ENCODE measurements at places on chromosomes 3 and 15.

- no peak for DNase-seq
Measured at GRCh38 chr3:130946882-130947281, 53.0 kb downstream of the ATP2C1 start.

DNA sequence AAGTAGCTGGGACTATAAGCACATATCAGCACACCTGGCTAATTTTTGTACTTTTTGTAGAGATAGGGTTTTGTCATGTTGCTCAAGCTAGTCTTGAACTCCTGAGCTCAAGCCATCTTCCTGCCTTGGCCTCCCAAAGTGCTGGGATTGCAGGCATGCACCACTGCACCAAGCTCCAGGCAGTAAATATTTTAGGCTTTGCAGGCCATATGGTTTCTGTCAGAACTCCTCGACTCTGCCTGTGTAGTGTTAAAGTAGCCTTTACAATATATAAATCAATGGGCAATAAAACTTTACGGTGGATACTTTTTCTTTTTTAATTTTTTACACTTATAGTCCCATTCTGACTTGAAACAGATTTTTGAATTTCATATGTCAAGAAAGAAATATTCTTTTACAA, 41.6 kb downstream of the DAG1 start:
- DNase-seq: no peak

GRCh38 chr3:153901152-153901551, 220.0 kb upstream of the ARHGEF26 start:
- no peak for DNase-seq

GRCh38 chr3:189806171-189806951, 175.2 kb downstream of the TP63 start:
- DNase-seq: no peak

- no peak for DNase-seq
Measured at GRCh38 chr15:90286678-90287077, 21.2 kb downstream of the NGRN start.

GRCh38 chr3:167976516-167977361, 119.0 kb downstream of the GOLIM4 start:
- no peak for DNase-seq

- DNase-seq: no peak
Measured at GRCh38 chr3:6518709-6519345, 342.1 kb upstream of the GRM7 start.

DNA sequence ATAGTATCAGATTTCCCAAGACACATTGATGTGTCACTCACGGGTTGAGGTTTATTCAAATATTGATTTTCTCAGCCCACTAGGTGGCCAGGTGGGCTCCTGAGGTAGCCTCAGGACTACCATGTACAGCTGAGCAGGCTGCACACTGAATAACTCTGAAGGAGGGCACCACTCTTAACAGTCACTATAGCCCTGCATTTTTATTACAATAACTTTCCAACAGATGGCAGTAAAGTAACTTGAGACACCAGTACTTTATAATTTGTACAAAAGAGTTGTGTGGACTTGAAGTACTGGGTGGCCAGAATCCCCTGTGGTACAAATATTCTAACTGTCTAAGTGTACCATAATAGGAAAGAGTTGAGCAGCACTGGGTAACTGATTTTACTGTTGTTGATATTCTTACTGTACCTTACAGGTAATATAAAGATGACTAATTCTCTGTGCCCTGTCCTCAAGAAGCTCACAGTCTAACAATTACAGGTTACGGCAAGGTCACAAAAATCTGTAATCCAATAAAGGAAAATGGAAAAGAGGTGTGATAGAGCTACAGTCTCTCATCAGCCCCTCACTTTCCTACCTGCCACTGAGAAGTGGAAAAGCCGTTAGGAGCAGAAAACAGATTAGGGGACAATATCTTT, 76.0 kb downstream of the ETFA start:
- DNase-seq: no peak

DNA sequence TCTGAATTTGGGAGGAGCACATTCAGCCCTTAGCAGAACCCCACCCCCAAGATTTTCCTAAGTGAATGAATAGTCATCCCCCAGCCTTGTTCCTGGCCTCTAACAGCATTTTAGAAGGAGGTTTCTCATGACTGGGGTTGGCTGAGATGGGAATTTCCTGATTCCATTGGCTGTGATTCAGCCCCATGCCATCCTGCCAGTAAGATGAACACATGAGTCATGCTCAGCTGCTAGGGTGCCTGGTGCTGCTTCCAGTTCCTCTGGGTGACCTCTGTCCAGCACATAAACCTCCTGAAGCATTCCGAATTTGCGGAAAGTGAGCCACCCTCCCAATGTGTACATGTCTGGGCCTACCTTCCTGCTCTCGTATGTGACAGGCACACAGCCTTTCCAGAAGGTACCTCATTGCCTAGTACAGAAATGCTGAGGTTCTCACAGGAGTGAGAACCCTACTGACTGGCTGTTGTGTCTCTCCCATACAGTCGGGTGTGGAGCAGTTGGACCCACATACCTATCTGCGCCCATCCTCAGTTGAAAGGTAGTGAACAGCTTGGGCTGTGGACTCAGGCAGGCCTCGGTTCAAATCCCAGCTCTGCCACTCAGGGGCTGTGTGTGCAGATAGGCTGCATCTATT, 91.7 kb downstream of the APBA2 start:
- DNase-seq: no peak

DNA sequence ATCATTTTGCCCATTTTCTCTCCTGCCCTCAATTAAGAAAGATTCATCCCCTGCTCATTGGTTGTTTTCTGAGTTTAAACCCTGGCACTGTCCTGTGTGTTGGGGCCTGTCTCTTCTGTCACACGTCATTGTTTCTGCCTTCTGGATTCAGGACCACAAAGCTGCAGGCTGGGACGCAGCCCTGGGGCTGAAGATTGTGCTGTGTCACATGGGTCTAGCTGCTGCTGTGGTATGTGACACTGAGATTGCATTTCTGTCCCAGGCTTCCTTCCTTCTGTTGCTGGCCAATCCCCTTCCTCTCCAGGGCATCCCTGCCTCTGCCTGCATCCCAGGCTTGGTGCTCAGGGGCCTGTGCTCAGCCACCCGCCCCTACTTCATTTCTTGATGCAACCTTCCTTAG, 28.9 kb downstream of the INSYN1 start:
- no peak for DNase-seq

DNA sequence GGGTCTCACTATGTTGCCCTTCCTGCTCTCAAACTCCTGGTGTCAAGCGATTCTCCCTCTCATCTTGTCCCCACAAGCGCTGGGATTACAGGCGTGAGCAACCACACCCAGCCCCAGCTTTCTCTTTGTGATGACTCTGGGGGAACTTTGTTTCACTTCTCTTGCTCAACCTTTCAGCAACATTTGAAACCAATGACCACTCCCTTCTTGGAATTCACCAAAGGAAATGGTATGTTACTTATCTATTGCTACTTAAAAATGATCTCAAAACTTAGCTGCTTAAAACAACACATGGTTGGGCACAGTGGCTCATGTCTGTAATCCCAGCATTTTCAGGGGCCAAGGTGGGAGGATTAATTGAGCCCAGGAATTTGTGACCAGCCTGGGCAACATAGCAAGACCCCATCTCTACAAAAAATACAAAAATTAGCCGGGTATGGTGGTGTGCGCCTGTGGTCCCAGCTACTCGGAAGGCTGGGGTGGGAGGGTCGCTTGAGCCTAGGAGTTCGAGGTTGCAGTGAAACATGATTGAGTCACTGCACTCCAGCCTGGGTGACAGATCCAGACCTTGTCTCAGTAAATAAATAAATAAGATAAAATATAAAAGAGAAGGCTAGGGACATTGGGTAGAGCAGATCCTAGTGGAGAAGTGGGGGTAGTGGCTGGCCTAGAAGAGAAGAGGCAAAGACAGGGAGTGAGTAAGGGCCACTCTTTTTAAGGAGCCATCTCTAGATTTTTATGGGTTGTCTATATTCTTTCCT, 10.3 kb upstream of the COPG1 start:
- DNase-seq: no peak

- DNase-seq: no peak
Measured at GRCh38 chr3:193023218-193023617, 105.6 kb upstream of the MB21D2 start.

- DNase-seq: no peak
Measured at GRCh38 chr15:92733090-92733933, 77.7 kb upstream of the FAM174B start.

DNA sequence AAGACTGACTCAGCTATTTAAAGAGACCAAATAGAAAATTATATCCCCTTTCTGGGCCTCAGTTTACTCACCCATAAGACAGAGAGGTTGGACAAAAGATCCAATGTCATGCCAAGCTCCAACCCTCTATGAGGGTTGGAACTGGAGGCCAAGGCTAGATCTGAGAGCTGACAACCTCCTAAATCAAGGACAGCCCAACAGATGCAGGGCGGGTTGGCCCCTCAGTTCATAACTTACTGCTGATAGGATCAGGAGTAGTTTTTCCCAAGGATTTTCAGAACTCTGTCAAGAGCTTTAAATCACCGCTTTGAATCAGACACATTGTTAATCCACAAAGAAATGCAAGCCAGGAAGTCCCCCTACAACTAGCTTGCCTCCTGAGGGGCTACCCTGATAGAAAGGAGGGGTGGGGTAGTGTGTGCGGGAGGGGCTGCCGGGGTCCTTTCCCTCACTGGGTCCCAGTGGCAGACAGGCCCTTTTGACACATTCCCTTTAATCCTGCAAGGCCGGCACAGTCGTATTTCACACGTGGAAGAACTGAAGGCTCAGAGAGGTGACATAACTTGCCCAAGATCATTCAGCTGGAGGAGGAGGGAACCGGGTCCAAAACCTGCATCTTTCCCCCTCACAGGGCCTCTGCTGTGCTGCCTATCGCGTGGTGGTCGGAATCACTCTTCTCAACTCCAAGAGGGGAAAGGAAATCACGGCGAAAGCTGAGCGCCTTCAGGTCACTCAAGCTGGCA, 21.4 kb downstream of the BMF start:
- DNase-seq: no peak

DNA sequence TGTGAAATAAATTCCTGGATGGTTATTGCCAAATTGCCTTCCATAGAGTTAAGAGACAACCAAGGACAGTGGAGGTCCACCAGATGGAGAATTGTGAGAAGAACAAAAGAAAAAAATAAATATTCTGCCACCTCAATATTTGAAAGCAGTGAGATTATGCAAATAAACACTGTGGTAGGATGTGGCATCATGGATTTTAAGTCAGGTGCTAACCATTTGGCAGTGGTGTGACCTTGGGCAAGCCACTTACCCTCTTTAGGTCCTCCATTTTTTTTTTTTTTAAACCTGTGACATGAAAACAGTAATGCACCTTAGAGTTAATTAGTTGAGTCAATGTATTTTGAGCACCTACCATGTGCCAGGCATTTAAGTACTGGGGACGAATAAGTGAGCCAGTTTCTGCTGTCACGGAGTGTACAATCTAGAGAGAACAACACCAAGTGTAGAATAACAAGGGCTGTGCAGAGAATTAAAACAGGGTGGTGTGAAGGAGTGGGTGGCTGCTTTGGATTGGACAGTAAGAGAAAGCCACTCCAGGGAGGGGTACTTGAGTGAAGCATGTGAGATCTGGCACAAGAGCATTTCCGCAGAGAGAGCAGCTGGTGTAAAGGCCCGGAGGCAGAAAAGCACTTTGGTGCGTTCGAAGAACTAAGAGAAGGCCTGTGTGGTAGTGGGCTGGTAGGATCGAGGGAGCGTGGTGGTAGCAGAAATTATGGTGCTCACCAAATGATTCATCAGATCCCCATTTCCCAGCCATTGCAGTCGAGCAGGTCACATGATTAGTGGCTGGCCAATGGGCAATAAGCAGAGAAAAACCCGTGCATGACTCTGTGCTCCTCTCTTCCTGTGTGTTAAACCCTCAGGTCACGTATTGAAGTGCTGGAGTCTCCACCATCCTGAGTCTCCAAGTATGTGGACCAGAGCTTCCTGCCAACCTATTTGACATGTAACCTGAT, 39.2 kb downstream of the CCK start:
- DNase-seq: no peak

DNA sequence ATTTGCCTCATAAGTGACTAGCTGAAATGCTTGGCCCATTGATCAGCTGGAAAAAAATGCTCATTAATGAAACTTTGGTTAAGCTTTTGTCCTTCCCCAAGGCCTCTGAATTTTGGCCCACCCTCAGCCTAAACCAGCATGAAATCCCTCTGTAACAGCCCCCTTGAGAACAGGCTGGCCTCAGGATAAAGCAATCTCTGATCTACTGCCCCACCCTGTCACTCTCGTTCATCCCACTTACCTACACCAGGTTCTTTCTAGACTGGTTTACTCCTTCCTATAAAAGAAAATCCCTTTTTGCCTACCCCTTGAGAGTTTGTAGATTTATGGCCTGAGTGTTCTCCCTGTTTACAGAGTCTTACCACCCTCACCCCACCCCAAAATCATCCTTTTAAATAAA, 3.4 kb upstream of the AEN start:
- no peak for DNase-seq

GRCh38 chr3:157544501-157545130, 41.4 kb upstream of the VEPH1 start:
- no peak for DNase-seq

- DNase-seq: no peak
Measured at GRCh38 chr15:85129881-85130280, 148.2 kb downstream of the PDE8A start.

All from GM12891 (cell line).